Fibroblast of the aortic adventitia (primary cell): ENCODE measurements at places on chromosomes 2 and 18.

DNA sequence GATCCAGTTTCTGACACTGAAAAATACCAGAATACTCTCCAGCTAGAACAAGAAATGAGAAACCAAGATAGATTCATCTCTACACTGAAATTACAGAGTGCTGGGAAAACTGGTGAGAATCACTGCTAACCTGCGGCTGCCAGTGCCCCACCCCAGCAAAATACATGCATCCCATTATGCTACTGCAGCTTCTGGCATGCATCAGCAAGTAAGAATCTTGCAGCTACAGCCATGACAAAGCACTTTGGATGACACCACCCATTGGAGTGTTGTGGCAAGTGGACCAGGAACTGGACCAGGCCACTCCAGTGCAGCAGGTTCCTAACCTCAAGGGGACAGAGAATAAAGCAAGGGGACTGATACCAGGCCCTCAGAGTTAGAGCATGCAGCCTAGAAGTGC lies 378.8 kb upstream of the ETAA1 start:
- no peak for DNase-seq

GRCh38 chr2:39059366-39059952 lies 61.4 kb downstream of the SOS1 start:
- DNase-seq: peak; percentile 76

DNA sequence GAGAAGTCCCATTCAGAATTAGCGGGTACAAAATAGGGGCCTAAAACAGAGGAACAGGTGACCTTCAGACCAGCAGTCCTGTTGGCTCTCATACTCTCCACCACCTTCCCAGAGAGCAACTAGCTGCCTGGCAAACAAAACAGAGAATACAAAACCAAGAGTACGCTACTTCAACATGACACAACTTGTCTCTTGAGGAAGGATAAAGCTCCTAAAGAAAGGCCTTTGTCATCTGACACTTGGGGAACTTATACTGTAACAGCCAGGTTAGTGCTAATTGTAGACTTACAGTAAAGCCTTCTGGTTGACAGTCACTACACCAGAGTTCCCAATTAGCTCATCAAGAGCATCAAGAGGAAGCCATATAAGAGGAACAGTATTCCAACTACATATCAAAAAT lies 282.1 kb upstream of the NT5C1B start:
- no peak for DNase-seq

- no peak for DNase-seq
Measured at GRCh38 chr2:98459496-98460175, 15.0 kb downstream of the INPP4A start.

GRCh38 chr2:157124731-157125130 lies 132.8 kb upstream of the GALNT5 start:
- no peak for DNase-seq

DNA sequence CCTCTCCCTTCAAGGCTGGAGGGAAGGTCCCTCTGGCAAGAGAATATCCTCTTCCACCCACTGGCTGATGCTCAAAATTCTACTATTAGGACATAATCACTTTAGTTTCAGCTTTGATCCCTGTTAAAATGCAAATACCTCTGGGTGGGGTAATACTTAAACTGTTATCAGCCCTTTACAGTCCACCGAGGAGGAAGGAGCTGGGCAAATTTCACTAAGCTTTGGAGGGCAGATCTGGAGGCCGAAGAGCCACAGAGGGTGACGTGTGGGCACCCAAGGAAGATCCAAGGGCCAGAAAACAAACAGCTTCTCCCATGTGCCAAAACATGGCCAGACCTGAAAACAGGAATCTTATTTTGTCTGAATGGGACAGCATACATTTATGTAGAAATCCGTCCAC lies 74.6 kb upstream of the BCL11A start:
- no peak for DNase-seq

GRCh38 chr2:16168506-16169264 lies 228.3 kb downstream of the MYCN start:
- DNase-seq: no peak

DNA sequence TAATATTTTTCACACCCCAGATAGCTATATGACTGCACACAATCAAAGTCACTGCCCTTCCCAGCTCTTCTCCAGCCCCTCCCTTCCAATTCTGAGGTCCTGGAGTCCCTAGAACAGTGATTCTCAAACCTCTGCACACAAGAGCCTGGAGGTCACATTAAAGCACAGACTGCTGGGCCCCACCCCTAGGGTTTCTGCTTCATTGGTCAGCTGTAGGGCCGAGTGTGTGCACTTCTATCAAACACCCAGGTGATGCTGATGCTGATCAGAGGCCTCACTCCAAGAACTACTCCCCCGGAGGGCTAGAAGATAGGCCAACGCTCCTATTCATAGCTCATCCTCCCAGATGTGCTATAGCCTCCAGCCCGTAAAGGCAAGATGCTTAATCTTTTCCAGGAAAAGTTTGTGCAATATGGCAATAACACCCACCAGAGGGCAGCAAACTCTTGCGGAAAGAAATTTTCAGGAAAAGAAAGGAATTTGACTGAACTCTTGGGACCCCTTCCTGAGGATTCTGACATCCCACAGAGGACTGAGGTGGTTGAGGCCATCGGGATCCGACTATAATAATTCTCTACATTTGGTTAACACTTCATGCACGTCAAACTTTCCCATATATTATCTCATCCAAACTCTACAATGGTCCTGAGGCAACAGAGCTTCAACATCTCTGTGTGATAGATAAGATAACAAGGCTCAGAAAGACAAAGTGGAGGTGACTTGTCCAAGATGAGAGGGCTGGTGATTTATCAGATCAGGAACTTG lies 194.2 kb upstream of the PKDCC start:
- DNase-seq: peak; percentile 79

DNA sequence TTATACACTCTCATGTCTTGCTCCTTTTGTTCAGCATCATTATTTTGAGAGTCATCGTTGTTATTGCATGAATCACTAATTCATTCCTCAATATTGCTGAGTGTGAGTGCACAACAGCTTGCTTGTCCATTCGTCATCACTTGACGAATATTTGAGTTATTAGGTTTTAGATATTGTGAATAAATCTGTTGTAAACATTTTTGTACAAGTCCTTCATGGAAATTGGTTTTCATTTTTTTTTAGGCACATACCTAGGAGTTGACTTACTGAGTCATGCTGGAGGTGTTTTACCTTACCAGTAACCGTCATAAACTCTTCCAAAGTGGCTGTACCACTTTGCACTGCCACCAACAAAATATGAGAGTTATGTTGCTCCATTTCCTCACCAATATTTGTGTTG lies 84.2 kb upstream of the NCK2 start:
- no peak for DNase-seq

- no peak for DNase-seq
Measured at GRCh38 chr2:134273256-134273983, 19.5 kb downstream of the MGAT5 start.

GRCh38 chr2:207167099-207167923 lies 1.6 kb upstream of the KLF7 start:
- peak; percentile 73 for DNase-seq

GRCh38 chr18:57621246-57621604 lies 411 bp downstream of the NARS1 start:
- no peak for DNase-seq

DNA sequence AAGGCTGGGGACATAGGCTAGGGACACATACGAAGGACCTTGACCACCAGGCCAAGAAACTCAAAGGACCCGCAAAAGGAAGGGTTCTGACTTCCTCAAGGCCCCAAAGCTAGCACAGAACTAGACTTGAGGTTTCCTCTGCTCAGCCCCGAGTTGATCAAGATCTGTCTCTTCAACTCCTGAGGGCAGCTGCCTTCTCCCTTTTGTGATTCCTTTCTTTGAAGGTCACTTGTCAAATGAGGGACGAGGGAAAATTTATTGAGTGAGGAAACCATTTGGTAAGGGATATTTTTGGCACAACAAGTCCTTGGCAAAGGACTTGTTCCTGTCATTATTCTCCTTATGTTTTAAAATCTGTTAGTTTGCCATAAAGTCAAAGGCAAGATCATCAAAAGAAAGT lies 12.3 kb upstream of the ROCK2 start:
- no peak for DNase-seq

DNA sequence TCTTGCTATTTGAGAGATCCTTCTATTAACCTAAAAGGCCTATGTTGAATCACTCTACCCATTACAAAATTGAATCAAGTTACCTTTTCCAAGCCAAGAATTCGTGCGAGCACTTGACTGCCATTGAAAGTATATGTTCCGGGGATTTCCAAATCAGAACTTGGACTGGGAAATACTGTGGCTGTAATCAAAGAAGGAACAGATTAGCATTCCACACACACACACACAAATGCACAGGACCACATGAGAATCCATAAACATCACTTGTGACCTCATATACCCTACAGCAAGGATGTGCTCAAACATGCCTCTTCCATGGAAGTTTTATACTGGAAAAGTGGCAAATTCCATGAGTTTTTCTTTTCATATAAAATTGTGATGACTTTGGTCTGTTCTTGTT lies 86.0 kb downstream of the ABCA12 start:
- DNase-seq: no peak

GRCh38 chr18:44536046-44536445 lies 144.6 kb upstream of the SETBP1 start:
- peak; percentile 89 for DNase-seq

DNA sequence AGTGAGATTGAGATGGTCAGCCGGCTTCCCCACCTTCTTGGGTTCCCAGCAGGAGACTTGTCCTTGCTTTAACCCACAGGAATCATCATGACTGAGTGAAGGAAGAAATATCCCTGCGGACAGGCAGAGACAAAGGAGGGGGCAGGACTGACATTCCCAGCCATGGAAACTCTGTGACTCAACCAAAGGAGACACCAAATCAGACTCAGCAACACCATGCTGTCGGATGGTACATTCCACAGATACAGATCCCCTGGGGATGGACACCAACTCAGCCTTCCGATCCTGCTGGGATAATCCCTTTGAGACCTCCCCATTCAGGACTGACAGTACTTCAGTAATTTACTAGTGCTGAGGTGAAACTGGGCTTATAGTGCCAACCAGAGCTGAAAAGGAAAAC lies 518.3 kb downstream of the XIRP2 start:
- DNase-seq: no peak

DNA sequence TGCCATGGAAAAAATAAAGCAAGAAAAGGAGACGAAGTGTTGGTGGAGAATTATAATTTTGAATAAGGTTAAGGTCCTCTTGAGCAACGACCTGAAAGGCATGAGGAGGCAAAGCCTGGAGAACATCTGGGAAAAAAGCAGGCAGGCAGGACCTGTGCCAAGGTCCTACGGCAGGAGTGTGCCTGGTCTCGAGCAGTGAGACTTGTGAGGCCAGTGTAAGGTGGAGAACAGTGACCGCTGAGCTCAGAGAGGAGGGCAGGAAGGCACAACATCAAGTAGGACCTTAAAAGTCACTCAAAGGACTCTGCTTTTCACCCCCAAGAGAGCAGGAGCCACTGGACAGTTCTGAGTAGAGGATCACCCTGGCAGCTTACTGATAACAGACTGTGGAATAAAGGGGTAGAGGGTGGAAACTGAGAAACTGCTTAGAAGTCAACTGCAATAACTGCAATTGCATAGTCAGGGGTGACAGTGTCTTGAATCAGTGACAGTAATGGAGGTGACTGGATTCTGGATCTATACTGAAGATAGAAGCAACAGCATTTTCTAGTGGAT lies 3.5 kb downstream of the NOL10 start:
- DNase-seq: no peak

DNA sequence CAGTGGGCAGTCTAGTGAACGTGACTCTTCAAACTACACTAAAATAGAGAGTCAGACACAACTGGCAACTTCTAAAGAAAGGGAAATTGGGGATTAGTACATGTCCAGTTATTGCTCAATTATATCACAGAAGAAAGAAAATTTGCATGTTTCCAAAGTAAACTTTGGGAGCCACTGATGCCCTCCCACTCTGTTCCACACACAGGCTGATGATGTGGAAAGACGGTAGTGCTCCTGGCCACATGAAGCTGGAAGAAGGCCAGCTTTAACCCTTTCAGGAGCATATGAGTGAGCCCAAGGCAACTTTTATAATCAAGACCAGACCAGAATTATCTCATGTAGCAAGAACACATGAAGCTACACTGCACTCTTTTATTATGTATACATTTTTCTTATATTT lies 141.0 kb downstream of the NR4A2 start:
- DNase-seq: no peak

GRCh38 chr2:163570391-163570790 lies 165.4 kb downstream of the FIGN start:
- DNase-seq: no peak

GRCh38 chr2:81876624-81877023 lies 1572.1 kb upstream of the LRRTM1 start:
- no peak for DNase-seq

DNA sequence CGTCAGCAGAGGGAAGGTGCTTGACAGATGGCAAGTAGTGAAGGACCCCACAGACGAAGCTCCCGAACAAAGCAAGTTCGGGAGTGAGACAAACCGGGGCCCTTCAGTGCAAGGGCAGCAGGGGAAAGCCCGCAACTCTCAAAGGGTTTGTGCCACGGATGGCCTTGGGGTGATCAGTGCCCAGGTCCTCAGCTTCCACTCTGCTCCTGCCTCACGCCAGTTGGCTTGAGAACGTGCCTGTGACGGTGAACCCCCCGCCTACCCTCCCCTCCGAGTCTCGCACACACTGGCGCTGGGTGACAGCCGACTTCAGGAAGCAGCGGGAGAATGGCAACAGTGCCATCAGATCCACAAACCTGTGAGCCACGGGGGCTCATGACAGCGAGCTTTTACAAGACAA lies 56.8 kb upstream of the SALL3 start:
- no peak for DNase-seq

DNA sequence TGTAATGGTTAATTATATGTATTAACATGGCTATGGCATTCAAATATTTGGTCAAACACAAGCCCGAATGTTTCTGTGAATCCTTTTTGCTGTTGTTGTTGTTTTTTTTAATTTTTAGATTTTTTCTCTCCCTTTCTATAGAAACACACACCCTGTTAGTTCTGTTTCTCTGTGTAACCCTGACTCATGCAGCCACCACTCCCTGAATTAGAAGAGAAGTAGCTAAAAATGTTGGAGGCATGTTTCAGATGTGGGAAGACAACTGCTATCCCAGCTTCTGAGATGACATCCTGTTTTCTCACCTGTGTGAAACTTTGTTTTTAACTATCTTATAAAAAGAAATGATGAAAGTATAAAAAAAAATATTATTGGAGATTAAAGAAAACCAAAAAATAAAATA lies 219.6 kb upstream of the RGPD4 start:
- DNase-seq: no peak

DNA sequence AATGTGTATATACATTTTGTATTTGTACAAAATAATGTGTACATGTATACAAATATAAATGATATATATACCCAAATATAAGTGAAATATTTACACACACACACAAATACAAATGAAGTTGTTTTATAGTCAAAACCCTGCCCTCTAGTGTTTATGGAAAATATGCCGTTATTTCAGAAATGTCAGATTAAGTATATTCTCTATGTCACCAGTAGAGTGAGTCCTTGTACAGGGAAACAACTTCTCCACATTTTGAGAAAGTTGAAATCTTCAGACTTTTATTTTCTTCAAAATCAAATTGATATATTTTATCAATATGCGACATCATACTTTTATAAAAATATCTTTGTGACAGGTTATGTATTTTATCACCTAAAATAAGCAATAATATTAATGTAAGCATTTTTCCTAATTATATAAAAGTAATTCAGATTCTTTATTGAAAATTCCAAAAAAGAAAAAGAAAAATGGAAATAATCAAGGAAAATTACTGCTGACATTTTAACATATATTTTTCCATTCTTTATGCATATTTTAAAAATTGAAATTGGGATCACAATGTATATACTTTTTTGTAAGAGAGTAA lies 22.4 kb downstream of the ARL6IP6 start:
- DNase-seq: peak; percentile 79

- DNase-seq: no peak
Measured at GRCh38 chr18:77505499-77505898, 255.9 kb downstream of the GALR1 start.
